ENCODE measurements at places on chromosomes 7 and 10. TPM values are rescaled to one million over a fixed set of nuclear protein-coding genes. Genes with fewer than 3 reads are reported as not detected.

- H3K36me3 ChIP-seq, result no peaks in the 10 kb centered on the region
- H3K27ac ChIP-seq, result no peak overlapping the region
- peak; percentile 20 for DNase-seq
- peaks cover 8% of the 10 kb centered on the region for H3K4me1 ChIP-seq
- H3K27me3 ChIP-seq, result peaks cover 9% of the 10 kb centered on the region
Measured at GRCh38 chr7:29878081-29878688, 71.9 kb downstream of the WIPF3 start.

The SLC26A4 gene
- total RNA-seq, result not detected

GRCh38 chr7:138770904-138771303 lies 26.9 kb upstream of the TMEM213 start:
- H3K4me1 ChIP-seq, result peaks cover 26% of the 10 kb centered on the region
- no peak overlapping the region for H3K4me3 ChIP-seq
- no peak overlapping the region for H3K27ac ChIP-seq
- peak; percentile 38 for DNase-seq
- no peaks in the 10 kb centered on the region for H3K36me3 ChIP-seq
- peaks cover 9% of the 10 kb centered on the region for H3K27me3 ChIP-seq

DNA sequence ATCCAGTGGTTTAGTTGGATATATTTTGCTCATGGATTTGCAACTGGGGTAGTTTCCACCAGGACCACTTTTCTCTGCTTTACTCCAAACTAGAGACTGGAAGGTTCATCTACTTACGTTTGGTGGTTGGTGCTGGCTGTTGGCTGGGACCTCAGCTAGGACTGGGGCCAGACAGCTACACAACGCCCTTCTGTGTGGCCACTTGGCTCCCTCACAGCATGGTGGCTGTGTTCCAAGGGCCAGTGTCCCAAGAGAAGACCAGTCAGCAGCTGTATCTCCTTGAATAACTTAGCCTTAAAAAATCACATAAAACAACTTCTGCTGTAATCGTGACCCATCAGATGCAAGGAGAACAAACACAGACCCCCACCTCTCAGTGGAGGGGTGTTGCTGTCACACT lies 4.2 kb upstream of the KCNH2 start:
- no peaks in the 10 kb centered on the region for H3K36me3 ChIP-seq
- no peak overlapping the region for H3K27ac ChIP-seq
- H3K4me3 ChIP-seq, result no peak overlapping the region
- DNase-seq, result no peak
- H3K27me3 ChIP-seq, result peaks cover 2% of the 10 kb centered on the region
- peaks cover 9% of the 10 kb centered on the region for H3K4me1 ChIP-seq

The NUTM2E gene
- not detected for total RNA-seq

- DNase-seq, result peak; percentile 54
- peaks cover 28% of the 10 kb centered on the region for H3K36me3 ChIP-seq
- H3K27ac ChIP-seq, result peak overlapping the region; percentile 32
- H3K4me1 ChIP-seq, result peaks cover 18% of the 10 kb centered on the region
- H3K4me3 ChIP-seq, result peak overlapping the region; percentile 68
Measured at GRCh38 chr7:149495785-149496641, 1.6 kb downstream of the ZNF746 start.

DNA sequence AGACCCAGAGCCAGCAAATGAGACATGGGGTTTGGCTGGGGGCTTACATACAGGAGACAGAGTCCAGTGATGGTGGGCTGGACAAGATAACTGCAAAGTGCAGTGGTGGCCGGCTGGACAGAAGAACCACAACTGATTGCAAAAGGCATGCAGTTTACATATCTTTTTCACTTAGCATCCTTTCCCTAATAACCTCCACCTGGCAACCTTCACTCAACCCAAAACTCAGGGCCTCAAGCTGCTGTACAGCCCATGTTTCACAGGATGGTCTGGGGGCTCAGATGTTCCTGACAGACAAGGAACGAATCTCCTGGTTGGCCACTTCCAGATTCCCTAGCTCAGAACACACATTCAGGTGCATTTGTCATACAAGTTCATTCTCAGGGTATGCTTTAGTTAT lies 7.8 kb upstream of the PDCD4 start:
- H3K27me3 ChIP-seq, result no peaks in the 10 kb centered on the region
- DNase-seq, result no peak
- H3K4me1 ChIP-seq, result peaks cover 67% of the 10 kb centered on the region
- no peaks in the 10 kb centered on the region for H3K36me3 ChIP-seq

Measured in HepG2 (cell line).